NCI-H187 treated with DMSO at 0.1 percent for 48 hours (cell line): ENCODE measurements at places on chromosomes 5 and 9.

DNA sequence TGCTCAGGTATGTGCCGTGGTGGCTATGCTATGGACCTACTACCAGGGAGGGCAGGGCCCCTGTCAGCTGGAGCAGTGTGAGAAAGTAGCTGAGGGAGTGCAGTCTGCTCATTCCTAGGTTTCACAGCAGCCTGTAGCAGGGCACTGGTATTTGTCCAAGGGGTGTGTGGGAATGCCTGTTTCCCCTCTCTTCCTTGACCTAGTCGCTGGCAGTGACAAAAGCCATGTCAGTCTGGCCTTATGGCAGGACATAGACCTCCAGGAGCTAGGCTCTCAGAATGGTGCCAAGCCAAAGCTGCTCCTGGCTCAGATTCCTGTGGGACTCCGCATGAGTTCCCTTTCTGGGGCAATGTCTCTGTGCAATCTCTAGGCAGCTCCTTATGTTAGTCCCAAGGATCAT, 253.9 kb upstream of the TYRP1 start:
- no peak for DNase-seq

DNA sequence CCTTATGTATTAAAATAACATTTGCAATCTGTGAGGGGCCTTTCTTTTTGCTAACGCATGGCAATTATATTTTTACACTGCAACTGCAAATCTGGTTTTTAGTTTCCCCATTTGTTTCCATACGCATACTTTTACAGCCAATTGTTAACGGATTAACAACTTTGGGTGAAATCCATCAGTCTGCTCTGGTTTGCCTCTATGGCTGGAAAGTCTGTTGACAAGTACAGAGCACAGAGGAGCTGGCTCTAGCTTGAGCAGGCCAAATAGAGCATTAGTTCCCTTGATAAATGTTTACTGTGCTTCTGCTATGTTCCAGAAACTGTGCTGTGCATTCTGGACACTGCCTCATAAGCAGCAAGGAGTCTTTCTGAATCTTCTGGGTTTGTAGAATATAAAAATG, 400.4 kb upstream of the KIF2A start:
- DNase-seq: no peak

DNA sequence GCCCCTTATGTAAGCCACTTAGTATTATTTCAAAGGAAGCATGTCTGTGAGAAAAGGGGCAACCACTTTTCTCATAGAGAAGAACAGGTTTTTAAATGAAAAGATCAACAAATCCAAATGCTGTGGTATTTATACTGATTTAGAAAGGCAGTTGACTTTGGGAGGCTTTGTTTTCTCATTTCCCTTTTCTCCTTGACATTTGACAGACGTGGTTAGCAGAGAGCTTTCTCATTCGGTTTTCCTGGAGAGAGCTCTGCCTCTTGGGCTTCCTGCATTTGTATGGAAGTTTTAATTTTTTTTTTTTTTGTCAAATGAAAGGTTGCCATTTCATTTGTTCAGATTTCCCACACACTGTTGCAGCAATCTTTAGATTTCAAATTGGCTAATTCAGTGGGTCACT, 62.5 kb downstream of the EXOSC2 start:
- no peak for DNase-seq

DNA sequence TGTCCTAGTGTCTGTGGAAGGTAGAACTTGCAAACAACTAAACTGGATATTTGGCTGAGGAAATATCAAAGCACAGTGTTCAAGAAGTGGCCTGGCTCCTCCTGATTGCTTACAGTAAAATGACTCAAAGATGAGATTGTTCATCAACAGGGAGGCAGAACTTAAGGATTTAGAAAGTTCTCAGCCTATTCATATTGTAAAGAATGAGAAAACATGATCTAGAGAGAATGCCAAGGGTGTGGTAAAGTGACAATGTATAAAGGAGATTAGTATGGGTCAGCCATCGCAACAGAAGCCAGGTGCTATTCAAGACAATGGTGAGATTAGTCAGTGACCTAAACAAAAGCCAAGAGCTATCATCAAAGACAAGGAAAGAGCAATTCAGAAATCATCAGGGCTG, 372.3 kb downstream of the SPOCK1 start:
- no peak for DNase-seq
